ENCODE measurements at places on chromosomes 4 and X.

DNA sequence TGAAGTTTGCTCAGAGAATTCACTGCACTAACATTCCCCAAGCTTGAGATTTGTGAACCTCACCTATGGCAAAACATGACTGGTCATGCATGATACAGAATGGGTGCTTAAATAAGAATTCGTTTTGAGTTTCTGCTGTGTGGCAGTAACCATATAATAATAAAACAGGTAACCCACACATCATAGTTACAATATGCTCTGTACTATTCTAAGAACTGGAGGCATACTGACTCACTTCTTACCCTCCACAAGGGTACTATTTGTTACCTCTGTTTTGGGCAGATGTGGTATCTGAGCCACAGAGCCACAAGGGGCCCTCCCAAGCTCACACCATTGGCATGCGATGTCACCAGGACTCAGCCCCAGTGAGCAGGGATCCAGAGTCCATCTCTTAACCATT is 17.6 kb downstream of the SLC2A9 start:
- no peak for DNase-seq

DNA sequence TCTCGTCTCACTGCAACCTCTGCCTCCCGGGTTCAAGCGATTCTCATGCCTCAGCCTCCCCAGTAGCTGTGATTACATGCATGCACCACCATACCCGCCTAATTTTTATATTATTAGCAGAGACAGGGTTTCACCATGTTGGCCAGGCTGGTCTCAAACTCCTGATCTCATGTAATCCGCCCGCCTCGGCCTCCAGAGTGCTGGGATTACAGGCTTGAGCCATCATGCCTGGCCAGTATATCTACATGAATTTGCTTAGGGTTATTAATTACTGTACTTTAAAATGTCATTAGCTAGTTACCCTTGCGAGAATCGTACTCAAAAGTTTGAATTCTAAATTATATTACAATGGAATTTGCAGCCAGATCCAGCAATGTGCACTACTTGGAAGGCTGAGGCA is 8.9 kb downstream of the CPEB2 start:
- DNase-seq = no peak

DNA sequence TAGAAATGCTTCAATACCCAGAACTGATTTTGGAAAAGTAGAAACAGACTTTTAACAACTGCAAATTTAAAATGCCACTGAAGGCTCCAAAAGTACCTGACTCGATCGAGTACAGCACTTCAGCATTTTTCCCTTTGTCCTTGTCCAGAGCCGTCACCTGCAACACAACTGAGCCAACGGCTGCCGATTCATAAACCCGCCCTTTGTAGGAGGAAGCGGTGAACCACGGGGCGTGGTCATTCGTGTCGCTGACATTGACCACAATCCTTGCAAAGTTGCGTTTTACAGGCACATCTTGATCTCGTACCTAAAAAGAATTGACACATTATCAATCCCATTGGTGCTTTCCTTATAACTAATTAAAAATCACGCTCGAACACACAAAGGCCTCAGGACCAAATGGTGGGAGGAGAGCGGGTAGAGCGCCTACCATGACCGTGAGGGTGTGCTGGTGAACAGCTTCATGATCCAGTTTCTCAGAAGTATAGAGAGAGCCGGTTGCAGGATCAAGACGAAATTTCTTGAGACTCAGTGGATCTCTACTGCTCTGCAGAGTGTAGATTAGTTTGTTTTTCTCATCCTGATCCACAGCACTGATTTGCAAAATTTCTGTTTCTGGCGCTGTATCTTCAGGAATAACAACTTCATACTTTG is 72.8 kb upstream of the MTNR1A start:
- no peak for DNase-seq

GRCh38 chr4:146506272-146506671 is 15.5 kb downstream of the SLC10A7 start:
- DNase-seq = no peak

GRCh38 chr4:4599481-4600275 is 57.8 kb upstream of the STX18 start:
- DNase-seq = no peak

GRCh38 chr4:32601848-32602247 is 1881.7 kb downstream of the PCDH7 start:
- no peak for DNase-seq

DNA sequence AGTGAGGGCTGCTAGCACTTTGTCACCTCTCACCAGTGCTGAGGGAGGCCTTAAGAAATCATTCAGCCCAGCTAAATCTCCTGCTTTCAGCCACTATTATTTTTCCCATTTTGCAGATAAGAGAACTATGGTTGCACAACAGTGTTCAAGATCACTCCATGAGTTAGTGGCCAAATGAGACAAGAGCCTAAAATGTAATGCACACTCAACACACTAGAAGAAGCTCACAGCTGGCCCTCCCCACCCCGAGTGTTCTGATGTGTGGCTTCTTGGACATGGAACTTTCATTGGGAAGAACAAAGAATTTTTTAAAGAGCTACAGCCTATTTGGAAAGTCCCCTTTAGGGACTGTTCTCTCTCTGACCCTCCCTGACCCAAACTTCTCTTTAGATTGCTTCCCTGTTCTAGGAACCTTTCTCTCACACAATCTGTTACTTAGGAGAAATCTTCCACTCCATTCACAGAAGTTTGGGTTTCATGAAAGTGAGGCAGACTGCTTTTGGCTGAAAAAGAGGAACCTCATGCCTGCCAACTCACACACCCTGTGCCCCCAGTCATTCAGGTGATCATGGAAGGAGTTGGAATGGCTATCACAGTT is 44.0 kb upstream of the CT47C1 start:
- DNase-seq = no peak

All from right hindlimb (tissue), 1 donor.